Spinal cord (tissue), 10 donors: ENCODE measurements at places on chromosomes 16 and 17. TPM values are rescaled to one million over a fixed set of nuclear protein-coding genes. Genes with fewer than 3 reads are reported as not detected.

GRCh38 chr16:47213761-47214440 lies 70.2 kb upstream of the NETO2 start:
- no peak overlapping the region for H3K27ac ChIP-seq
- H3K4me3 ChIP-seq: no peak overlapping the region
- H3K36me3 ChIP-seq: peaks cover 5% of the 10 kb centered on the region
- no peak for DNase-seq
- no peaks in the 10 kb centered on the region for H3K4me1 ChIP-seq

DNA sequence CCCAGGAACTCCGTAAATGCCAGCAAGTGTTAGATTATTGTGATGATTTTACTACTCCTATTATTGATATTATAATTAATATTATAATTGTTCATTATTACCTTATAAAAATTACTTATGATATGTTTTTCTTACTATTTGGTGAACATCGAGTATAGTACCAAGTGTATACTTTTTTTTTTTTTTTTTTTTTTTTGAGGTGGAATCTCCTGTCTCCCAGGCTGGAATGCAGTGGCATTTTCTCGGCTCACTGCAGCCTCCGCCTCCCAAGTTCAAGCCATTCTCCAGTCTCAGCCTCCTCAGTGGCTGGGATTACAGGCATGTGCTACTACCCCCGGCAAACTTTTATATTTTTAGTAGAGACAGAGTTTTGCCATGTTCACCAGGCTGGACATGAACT lies 347.0 kb downstream of the WWOX start:
- DNase-seq: no peak
- H3K36me3 ChIP-seq: no peaks in the 10 kb centered on the region
- H3K4me1 ChIP-seq: no peaks in the 10 kb centered on the region
- no peaks in the 10 kb centered on the region for H3K27me3 ChIP-seq
- H3K4me3 ChIP-seq: no peak overlapping the region

DNA sequence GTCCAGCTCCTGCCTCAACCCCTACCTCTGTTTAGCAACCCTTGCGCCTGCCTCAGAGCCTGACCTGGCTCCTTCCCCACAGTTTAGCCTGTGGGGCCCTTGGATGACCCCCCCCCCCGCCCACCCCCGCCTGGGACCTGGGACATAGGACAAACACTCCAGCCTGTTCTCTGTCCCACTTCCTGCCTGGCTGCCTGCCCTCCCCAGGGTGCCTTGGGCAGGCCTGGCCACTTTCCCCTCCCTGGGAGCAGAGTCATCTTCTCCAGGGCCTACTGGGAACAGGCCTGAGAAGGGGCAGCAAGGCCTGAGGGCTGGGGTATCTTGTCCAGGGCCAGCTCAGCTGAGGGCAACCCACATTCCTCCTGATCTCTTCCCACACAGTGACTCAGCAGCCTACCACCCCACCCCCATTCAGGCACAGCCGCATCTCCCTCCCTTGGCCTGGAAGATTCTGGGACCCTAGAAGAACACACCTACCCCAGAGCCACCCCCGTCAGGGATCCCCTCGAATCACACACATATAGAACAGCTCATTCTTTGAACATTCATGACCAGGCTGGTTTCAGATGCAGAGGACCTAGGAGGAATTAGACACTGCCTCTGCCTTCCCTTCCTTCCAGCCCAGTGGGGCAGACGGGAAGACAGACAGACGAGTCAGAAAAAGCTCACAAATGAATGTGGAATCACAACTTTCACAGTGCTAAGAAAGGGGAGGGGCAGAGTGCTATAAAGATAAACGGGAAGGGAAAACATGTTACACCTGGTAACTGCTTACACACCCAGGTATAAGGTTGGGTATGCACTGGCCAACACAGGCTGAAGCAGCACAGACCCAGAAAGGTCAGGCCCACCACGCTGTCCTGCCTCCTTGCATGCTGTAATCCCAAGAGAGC lies 6.0 kb downstream of the FHOD1 start:
- H3K4me1 ChIP-seq: peaks cover 16% of the 10 kb centered on the region
- no peak overlapping the region for H3K4me3 ChIP-seq
- no peak for DNase-seq
- H3K27me3 ChIP-seq: no peaks in the 10 kb centered on the region

- H3K36me3 ChIP-seq: peaks cover 24% of the 10 kb centered on the region
- peak overlapping the region; percentile 2 for H3K4me3 ChIP-seq
- peak overlapping the region; percentile 64 for H3K27ac ChIP-seq
- no peak for DNase-seq
Measured at GRCh38 chr16:2466667-2467527, 4.2 kb upstream of the NTN3 start.

DNA sequence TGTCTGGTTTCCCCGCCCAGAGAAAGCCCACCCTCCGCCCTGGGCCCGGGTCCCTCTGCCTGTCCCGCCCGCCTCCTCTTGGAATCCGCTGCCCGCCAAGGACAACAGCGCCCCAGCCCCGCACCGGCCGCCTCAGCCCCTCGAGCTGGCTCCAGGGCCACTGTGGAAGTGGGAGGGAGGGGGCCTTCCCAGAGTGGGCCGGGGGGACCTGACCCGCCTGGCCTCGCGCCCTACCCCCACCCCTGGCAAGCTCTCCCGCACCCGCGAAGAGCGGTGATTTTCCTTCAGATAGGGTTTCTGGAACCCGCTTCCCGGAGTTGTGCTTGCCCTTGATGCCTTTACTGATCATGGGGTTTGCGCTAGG lies 2.3 kb upstream of the CBX8 start:
- DNase-seq: no peak
- H3K4me1 ChIP-seq: peaks cover 78% of the 10 kb centered on the region
- H3K4me3 ChIP-seq: no peak overlapping the region
- H3K27ac ChIP-seq: no peak overlapping the region
- H3K36me3 ChIP-seq: peaks cover 13% of the 10 kb centered on the region

DNA sequence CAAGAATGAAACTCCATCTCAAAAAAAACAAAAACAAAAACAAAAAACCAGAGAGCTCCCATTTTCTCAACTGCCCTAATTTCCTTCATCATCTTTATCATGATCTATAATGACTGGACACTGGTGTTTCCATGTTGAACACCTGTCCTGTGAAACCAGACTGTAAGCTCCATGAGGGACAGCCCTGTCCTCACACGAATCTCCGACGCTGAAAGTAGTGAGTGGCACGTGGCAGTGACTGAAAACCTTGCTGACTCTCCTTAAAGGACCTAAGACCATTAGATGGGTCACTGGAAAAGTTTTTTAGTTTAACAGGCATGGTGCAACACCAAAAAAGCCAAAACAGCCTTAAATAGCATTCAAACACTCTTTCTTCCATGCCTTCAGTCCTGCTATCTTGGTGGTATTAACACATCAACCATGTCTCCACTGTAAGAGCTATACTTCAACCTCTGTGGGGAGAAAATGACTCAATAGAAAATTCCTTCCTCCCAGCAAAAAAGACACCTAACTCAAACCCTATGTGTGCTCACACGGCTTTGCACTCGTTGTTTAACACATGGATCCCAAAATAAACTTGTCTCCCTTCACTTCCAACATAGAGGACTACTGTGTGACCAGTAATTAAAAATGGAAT lies 8.3 kb downstream of the AXIN2 start:
- no peak for DNase-seq
- H3K4me1 ChIP-seq: peaks cover 51% of the 10 kb centered on the region
- H3K36me3 ChIP-seq: peaks cover 31% of the 10 kb centered on the region
- no peak overlapping the region for H3K4me3 ChIP-seq

DNA sequence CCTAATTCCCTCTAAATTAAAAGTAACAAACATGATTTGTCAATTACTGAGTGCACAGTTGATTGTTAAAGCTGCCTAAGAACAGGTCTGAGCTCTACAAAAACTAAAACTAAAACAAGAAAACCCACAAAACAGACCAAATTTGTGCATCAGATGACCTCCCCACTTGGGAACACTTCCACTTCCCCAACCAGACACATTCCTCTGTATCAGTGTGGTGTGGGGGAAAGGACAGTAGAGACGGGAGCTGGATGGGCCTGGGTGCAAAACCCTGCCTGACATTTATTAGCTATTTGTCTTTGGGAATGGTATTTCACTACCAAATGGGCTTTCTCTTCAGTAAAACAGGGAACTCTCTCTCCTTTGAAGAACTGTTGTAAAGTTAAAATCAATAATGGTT lies 29.8 kb downstream of the STAT3 start:
- DNase-seq: no peak
- H3K4me1 ChIP-seq: peaks cover 7% of the 10 kb centered on the region
- H3K4me3 ChIP-seq: no peak overlapping the region
- H3K36me3 ChIP-seq: no peaks in the 10 kb centered on the region

GRCh38 chr16:2752850-2753732 lies 653 bp downstream of the SRRM2 start:
- DNase-seq: peak; percentile 75
- H3K4me3 ChIP-seq: peak overlapping the region; percentile 95
- no peaks in the 10 kb centered on the region for H3K27me3 ChIP-seq
- H3K4me1 ChIP-seq: peaks cover 34% of the 10 kb centered on the region

GRCh38 chr16:67278773-67279295 lies 498 bp upstream of the PLEKHG4 start:
- peaks cover 5% of the 10 kb centered on the region for H3K27me3 ChIP-seq
- peaks cover 3% of the 10 kb centered on the region for H3K36me3 ChIP-seq
- DNase-seq: no peak
- no peak overlapping the region for H3K27ac ChIP-seq

DNA sequence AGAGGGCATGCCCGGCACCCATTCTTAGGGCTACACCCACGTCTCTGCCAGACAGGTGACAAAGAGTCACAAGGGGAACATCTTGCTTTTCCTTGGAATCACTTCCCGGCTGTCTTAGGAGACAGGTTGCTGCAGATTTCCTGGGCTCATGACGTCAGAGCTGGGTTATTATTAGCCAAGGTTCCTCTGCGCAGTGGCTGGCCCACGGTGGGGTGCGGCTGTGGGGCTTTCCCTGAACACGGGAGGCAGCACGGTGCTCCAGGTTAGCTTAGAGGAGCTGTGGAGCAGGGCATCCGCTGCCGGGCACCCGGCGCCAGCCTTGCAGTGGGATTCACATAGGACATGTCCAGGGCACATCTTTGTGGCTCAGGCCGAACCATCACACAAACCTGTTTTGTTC lies 118.0 kb upstream of the PLCG2 start:
- no peak for DNase-seq
- no peak overlapping the region for H3K27ac ChIP-seq
- peaks cover 49% of the 10 kb centered on the region for H3K36me3 ChIP-seq
- peaks cover 4% of the 10 kb centered on the region for H3K4me1 ChIP-seq
- H3K4me3 ChIP-seq: no peak overlapping the region
- no peaks in the 10 kb centered on the region for H3K27me3 ChIP-seq

DNA sequence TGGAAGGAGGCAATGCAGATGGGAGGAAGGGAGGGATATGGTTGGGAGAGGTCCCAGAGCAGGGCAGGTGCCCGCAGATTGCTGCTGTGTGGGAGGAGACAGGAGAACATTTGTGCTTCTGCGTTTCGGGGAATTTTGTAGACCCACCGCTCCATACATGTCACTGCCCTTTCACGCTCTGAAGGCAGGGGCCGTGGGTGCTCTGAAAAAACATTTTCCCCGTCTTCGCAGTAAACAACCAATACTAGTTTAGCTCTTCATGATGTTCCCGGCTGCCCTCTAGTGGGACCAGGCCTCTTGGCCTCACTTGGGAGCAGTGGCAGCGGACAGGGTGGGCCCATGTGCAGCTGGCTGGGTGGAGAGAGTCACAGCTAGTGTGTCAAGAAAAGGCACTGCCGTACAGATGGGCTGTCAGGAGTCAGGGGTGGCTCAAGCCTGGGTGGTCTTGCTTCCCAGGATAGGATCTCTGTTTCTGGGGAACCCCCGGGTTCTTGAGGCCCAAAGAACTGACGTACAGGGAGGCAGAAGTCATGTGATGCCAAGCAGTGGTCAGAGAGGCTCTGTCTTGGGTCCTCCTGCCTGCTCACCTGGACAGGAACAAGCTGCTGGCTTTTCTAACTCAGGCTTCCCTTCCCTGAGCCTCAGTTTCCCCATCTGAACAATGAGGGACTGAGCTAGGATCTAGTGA lies 46.5 kb upstream of the CPNE2 start:
- H3K4me3 ChIP-seq: no peak overlapping the region
- no peaks in the 10 kb centered on the region for H3K36me3 ChIP-seq
- peaks cover 16% of the 10 kb centered on the region for H3K4me1 ChIP-seq

DNA sequence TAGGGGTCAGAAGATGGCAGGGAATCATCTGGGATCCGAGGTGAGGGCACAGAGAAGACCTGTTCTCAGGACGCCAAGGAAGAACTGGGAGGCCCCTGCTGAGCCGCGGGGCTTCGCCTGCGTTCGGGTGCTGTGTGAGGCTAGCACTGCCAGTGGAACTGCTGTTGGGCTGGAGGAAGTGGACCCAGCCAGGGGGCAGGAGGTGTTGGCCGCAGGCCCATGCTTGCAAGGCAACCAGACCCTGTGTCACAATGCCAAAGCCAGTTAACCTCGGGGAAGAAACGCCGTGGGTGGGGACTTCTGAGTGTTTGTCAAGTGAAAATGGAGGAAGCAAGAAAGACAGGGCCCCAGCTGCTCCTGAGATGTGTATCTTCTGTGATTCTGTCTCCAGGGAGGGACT lies 185.5 kb downstream of the LGALS9B start:
- peaks cover 32% of the 10 kb centered on the region for H3K4me1 ChIP-seq
- DNase-seq: no peak
- H3K27me3 ChIP-seq: no peaks in the 10 kb centered on the region
- H3K36me3 ChIP-seq: peaks cover 9% of the 10 kb centered on the region
- peak overlapping the region; percentile 22 for H3K27ac ChIP-seq
- no peak overlapping the region for H3K4me3 ChIP-seq

GRCh38 chr16:10828851-10829366 lies 10.3 kb upstream of the TVP23A start:
- no peak overlapping the region for H3K4me3 ChIP-seq
- H3K27ac ChIP-seq: peak overlapping the region; percentile 91
- peaks cover 24% of the 10 kb centered on the region for H3K4me1 ChIP-seq
- DNase-seq: peak; percentile 87
- no peaks in the 10 kb centered on the region for H3K36me3 ChIP-seq
- no peaks in the 10 kb centered on the region for H3K27me3 ChIP-seq

- DNase-seq: no peak
- H3K27me3 ChIP-seq: no peaks in the 10 kb centered on the region
- H3K27ac ChIP-seq: no peak overlapping the region
- no peak overlapping the region for H3K4me3 ChIP-seq
- peaks cover 2% of the 10 kb centered on the region for H3K4me1 ChIP-seq
- H3K36me3 ChIP-seq: peaks cover 4% of the 10 kb centered on the region
Measured at GRCh38 chr17:8357910-8358309, 18.3 kb downstream of the ODF4 start.

- no peak overlapping the region for H3K4me3 ChIP-seq
- no peak overlapping the region for H3K27ac ChIP-seq
- H3K27me3 ChIP-seq: no peaks in the 10 kb centered on the region
- DNase-seq: no peak
- H3K36me3 ChIP-seq: no peaks in the 10 kb centered on the region
Measured at GRCh38 chr16:50940275-50940854, 198.5 kb downstream of the CYLD start.

GRCh38 chr17:65160516-65160915 lies 23.3 kb downstream of the RGS9 start:
- H3K27ac ChIP-seq: no peak overlapping the region
- peaks cover 13% of the 10 kb centered on the region for H3K36me3 ChIP-seq
- H3K4me3 ChIP-seq: no peak overlapping the region
- no peak for DNase-seq

Gene UNC45B
- total RNA-seq: 0.11 TPM

Gene KRTAP17-1
- total RNA-seq: not detected

Gene ANKS4B
- total RNA-seq: 0.11 TPM

Gene DNAI2
- total RNA-seq: 0.69 TPM

Gene TMEM114
- 0.79 TPM for total RNA-seq
